NCI-H526 treated with DMSO at 0.1 percent for 48 hours (cell line): ENCODE measurements at places on chromosomes 12 and 14.

- no peak for DNase-seq
These were observed 53.8 kb downstream of the VCPKMT start for GRCh38 chr14:50062438-50063085.

GRCh38 chr14:104437703-104438102 lies 141.9 kb upstream of the C14orf180 start:
- no peak for DNase-seq

GRCh38 chr12:101841069-101841468 lies 10.3 kb upstream of the GNPTAB start:
- DNase-seq: no peak

DNA sequence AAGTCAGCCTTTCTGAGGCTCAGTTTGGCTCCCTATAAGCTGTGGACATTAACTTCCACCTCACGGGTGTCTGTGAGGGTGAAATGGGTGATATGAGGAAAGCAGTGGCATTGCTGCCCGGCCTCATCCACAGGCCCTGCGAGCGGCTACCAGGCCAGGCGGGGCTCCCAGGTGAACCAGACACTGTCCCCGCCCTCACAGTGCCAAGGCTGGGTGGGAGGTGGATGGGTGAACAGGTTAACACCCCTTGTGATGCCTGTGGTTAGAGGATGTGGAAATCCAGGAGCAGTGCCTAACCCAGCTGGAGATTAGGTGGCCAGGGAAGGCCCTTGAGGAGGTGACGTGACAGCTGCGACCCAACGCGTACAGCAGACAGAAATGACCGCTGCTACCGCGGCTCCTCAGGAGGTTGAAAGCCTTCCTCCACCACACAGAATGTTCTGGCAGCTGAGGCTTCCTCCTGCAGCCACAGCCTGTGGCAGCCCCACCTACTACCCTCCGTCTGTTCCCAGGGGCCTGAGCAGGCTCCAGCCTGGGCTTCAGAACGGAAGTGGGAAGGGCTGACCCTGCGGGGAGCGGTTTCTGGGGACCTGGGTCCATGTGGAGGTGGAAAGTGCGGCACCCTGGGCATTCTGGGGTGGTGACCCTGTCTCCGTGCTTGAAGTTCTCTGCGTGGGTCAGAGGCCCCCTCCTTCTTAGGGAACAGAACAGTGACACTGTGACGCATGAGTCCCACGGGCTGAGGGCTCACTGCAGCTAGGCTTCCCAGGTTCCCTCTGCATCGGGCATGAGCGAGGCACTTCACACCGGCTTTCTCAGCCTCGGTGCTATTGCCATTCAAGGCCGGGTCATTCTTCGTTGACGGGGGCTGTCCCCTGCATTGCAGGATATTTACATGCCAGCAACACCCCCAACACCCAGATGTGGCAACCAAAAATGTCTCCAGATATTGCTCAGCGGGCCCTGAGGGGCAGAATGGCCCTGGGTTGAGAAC lies 9.7 kb downstream of the MMAB start:
- DNase-seq: no peak

DNA sequence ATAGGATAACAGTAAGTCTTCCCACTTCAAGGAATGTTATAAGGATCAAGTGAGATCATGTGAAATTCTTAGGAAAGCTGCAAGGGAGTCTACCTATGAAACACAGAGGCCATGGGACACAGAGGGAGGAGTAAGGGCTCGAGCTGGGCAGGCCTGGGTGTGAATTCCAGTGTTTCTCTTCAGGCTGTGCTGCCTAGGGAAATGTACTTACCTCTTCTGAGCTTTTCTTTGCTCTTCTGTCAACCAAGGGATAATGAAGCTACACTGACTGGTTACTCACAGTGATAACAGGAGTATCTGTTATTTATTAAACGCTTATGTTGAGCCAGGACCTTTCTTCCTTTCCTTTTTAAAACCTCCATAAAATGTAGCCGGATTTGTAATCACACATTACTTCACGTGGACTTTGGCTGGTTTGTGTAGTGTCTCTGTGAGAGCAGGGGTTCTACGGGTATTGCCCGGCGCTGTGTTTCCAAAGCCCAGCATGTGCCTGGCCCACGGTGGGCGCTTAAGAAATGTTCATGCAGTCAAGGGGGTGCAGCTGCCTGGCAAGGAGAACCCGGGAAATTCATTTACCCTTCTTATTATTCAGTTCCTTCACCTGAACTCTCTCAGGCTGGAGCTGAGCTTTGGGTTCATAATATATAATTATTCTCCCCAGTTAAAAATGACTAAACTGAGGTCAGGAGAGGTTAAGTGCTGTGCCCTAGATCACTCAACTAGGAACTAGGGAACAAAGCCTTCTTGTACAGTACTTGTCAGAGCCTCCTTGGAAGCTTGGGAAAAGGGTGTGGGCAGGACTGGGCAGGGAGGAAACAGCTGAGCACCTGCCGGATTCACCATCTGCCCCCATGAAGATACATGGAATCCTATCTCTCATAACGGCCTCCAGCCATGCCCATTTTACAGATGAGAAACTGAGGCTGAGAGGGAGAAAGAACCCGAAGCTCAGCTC lies 214.2 kb downstream of the CACNA1C start:
- no peak for DNase-seq

- DNase-seq: no peak
These were observed 6.0 kb downstream of the FBXW8 start for GRCh38 chr12:116916714-116917114.

GRCh38 chr14:67166450-67166853 lies 22.8 kb upstream of the GARIN2 start:
- DNase-seq: peak; percentile 3

DNA sequence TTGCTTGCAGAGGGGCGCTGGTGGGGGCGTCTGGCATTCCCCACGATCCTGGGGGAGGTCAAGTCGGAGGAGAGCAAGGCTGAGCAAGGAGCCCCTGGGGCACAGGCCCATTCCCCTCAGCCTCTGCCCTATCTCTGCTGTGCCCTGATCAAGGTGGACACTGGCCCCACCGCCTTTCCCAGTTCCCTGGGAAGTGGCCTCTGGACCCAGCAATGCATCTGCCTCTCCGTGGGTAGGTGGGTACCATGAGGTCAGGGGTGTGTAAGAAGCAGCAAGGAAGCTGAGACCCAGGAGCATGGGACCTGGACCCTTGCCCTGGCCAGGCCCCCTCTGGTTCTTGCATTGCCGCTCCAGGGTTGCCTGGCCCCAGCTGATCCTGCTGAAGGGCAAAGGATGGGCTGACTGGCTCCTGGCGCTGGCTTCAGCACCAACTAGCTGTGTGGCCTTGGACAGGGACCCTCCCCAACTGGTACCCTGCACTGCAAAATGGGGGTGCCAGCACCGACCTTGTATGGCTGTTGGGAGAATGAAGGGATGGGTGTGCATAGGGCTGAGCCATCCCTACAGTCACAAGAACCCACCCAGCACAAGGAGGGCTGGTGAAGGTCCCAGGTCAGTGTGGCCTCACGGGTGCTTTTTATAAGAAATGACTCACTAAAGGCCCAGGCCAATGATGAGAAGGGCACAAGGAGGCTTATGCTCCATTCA lies 19.6 kb downstream of the SLC25A29 start:
- no peak for DNase-seq

DNA sequence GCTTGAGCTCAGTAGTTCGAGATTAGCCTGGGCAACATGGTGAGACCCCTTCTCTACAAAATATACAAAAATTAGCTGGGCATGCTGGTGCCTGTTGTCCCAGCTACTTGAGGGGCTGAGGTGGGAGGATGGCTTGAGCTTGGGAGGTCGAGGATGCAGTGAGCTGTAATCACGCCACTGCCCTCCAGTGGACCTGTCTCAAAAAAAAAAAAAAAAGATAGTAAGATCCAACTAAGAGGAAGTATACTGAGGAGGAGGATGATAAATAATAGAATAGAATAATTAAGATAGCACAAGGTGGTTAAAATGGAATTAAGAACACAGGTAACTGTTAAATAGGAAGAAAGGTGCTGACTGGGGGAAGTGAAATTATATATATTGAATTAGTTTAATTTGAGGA lies 37.0 kb upstream of the BAZ1A start:
- DNase-seq: no peak

- DNase-seq: no peak
These were observed 447.2 kb downstream of the SNAPC1 start for GRCh38 chr14:62209287-62209899.

DNA sequence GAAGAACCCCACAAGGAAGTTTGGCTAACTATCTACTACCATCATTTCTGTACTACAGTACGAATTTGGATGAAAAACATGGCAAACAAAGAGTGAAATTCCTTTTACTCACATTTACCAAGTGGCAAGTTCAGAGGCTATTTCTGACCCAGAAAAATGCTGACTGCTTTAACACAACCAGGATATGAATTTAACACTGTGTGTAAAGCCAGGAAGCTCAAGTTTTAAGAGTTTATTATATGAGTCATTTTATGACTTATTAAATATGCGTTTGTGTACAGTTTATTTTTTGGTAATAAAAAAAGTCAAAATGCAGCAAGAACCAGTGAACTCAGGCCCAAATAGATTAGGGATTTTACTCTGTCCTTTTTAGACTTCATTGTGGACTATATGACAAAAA lies 58.4 kb upstream of the STAC3 start:
- DNase-seq: no peak

- DNase-seq: no peak
These were observed 73.3 kb upstream of the USP44 start for GRCh38 chr12:95624589-95624988.

DNA sequence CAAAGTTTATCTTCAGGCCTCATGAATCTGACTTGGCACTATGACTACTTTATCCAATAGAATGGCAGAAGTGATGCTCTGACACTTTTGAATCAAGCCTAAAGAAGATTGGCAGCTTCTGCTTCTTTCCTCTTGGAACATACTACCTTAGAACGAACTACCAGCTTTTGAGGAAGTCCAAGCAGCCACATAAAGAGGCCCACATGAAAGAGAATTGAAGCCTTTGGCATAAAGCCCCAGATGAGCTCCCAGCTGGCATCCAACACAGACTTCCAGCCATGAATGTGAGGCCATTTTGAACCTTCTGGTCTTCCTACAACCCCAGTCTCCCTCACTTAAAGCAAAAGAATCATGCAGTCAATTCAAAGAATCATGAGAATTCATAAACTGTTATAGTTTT lies 65.8 kb downstream of the EEA1 start:
- no peak for DNase-seq

DNA sequence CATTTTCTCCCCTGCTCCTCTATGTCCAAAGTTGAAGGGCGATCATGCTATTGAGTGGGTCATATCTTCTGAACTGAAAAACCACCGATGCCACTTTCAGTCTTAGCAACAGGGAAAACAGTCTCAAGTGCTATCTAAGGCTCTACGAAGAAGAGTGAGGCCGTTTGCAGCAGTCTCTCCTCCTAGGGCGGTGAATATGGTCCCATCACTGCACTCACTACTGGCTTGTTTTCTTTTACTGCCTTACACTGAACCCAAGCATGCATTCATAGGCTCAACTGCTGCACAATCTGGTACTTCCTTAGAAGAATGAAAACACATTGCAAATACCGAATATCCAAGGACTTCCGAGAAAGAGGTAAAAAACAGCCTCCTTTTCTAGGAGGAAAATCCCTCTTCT lies 92.1 kb downstream of the DNAH10 start:
- DNase-seq: no peak

- DNase-seq: no peak
These were observed 386.3 kb upstream of the TMTC1 start for GRCh38 chr12:30169839-30170591.

DNA sequence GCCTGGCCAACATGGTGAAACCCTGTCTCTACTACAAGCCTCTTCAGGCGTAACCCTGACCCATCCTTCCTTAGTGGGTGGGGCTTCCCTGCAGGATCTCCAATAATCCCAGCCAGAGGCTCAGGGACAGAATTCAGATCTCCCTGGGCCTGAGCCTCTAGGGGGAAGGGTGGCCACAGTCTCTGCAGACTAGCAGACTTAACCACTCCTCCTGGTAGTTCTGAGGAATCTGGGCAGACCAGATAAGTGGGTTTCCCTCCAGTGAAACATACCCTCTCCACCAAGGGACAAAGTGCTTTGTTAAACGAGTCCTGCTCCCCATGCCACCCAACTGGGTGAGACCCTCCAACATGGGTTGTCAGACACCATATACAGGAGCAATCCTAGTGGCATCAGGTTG lies 36.6 kb upstream of the TRIM9 start:
- no peak for DNase-seq

- no peak for DNase-seq
These were observed 493.5 kb upstream of the RGS6 start for GRCh38 chr14:71438684-71439083.

DNA sequence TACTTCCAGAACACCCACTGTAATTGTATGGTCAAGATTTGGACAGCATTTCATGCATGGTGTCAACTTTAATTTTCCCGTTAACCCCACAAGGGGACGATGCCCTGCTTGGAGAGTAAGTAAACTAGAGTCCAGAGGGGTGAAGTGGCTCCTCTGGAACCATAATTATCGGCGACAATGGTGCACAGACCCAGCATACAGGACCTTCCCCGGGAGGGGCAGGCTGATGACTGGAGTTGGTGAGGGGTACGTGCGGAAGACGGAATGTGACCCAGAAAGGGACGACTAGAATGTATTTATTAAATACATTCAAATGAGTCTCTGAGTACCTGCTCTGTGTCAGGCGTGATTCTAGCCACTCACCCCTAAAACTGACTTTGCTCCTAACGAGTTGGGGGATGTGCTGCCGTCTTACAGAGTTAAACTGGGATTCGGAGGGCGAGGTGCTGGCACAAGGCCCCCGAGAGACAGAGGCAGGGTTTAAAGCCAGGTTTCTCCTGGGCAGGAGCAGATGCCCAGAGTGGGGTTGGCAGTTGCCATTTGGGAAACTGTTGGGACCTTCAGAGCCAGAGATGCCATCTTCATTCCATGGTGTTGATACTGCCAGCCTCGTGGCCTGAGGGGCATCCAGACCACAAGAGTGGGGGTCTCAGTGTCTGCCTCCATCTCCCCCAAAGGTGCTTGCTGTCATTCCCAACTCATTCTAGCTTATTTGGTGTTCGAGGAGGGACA lies 10.9 kb downstream of the RTL1 start:
- no peak for DNase-seq

DNA sequence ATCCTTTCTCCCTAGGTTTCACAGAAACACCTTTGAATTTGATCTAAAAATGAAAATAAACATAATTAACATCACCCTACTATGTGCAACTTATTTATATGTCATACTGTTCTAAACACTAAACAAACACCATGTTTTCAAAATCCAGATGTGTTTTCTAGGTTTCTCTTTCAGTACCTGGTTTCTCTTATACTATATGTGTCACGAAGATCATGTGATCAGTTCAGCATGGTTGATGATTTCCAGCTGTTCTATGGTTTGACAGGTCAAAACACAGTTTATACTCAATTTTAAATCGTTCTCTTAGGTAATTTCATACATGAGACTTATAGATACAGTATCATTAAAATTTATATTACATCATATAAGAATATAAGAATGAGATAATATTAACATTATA lies 373.1 kb downstream of the SOX5 start:
- DNase-seq: no peak
